Psoas muscle (tissue), 8 donors: ENCODE measurements at places on chromosomes 1 and 21. TPM values are rescaled to one million over a fixed set of nuclear protein-coding genes. Genes with fewer than 3 reads are reported as not detected.

DNA sequence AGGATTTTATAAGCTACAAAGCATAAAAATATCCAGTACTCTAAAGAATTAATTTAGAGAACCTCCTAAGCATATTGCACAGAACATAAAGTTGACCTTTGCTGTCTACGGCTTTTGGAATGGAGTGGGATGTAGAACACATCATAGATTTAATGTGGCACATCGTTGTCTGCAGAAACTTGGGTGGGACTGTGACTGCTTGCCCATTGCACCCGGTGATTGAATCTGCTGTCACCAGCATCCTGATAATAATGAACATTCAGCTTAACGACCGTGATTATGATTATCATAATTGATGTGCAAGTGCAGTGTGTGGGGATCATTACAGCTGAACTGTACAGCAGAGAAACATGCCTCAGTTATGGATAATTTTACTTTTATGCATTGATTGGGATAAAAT lies 181.9 kb downstream of the SPATA17 start:
- DNase-seq, result no peak

- no peak for DNase-seq
Measured at GRCh38 chr1:83829106-83829505, 169.8 kb downstream of the TTLL7 start.

DNA sequence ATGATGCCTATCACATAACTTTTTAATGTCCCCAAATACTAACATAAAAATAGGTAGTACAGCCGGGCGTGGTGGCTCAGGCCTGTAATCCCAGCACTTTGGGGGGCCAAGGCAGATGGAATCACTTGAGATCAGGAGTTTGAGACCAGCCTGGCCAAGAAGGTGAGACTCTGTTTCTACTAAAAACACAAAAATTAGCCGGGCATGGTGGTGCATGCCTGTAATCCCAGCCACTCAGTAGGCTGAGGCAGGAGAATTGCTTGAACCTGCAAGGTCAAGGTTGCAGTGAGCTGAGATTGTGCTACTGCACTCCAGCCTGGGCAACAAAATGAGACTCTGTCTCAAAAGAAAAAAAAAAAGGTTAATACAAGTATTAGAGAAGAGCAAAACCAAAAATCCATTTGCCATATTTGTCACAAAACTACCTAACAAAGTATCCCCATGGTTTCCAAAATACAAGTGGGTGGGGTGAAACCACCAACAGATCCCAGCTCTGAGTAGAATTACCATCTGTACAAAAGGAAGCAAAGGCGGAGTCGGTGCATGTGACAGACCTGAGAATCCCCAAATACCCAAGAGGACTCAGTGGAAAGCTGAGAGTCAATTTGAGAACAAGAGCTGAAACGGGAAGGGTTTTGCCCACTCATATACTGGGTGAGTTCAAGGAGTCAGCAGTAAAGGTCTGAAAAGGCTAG lies 113.2 kb downstream of the TOMM20 start:
- no peak for DNase-seq

DNA sequence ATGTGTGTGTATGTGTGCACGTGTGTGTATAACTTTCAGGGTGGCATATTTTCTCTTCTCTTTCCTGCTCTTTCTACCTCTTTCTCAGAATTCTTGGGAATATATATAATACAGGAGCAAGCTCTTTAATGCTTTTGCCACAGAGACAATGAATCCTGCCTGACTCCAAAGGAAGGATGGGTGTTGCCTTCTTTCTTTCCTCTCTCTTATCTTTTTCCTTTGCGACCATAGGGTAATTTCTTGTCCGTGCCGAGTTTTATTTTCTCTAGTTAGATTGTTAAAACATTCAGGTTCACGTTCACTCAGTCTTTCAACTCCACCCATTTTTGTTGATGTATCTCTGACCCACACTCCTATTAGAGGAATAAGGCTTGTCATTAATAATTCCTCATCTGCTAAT lies 129.0 kb upstream of the C1orf21 start:
- no peak for DNase-seq

- DNase-seq, result no peak
Measured at GRCh38 chr21:43598416-43599120, 60.7 kb downstream of the HSF2BP start.

S100A11 gene
- total RNA-seq, result 36.7 TPM
